Dorsolateral prefrontal cortex (tissue), 122 donors: ENCODE measurements at places on chromosomes 13 and 19.

DNA sequence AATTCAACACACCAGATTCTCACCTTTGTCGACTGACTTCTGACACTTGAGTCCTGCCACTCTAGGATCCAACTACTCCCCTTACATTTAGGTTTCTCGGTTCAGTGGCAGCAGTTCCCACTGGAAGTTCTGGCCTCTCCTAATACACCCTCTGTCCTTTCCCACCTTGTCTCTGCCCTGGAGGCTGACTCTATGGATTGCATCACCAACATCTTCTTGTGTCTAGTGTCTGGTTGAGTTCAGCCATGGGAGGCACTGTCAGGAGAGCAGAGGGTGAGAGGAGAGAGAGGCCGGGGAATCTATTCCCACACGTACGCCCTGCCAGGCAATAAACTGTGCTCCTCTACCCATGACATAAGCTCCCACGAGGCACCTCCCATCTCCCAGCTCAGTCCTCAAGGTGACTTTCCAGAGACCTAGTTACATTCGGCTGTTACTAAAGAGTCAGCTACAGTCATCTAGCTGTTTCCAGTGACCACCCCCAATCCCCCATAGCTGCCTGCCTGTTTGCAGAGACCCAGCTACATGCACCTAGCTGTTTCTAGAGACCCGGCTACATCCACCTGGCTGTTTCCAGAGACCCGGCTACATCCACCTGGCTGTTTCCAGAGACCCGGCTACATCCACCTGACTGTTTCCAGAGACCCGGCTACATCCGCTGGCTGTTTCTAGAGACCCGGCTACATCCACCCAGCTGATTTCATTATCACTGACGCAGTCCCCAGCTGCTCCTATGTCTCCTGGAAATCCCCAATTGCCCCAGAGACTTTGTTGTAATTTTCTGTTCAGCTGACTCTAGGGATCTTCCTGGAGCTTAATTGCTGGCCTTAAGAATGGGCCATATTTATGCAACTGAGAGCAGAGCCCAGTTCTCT is 8.1 kb upstream of the LILRB4 start:
- no peak for DNase-seq

DNA sequence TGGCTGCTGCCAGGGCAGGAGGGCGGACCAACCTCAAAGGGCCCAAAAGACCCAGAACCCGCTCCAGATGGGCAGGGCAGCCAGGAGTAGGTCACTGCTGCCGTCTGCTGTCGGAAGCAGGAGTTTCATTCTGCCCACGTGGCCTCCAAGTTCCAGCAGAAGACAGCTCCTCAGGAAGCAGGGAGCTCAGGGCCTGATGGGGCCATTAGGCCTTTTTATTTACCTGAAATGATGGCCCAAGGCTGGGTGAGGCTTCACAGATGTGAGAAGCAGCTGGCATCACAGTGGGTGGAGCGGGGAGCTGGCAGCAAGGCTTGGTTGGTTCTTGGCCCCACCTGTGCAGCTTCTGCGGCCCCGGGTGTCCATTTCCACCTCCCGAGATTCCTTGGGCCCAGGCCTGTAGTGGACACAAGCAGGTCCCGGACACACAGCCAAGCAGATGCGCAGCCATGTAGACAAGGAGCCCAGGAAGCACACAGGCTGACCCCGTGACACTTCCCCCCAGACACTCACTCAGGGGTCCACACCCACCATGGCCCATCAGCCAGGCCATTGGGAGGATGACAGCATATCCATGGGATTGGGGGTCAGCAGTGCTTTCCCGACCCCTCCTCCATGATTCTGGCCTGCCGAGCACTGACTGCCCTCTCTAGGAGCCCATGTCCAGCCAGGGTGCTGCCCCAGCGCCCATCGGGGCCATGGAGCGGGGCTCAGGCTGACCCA is 26.4 kb downstream of the C13orf46 start:
- peak; percentile 65 for DNase-seq

GRCh38 chr13:77811381-77811780 is 107.2 kb downstream of the EDNRB start:
- DNase-seq = no peak

DNA sequence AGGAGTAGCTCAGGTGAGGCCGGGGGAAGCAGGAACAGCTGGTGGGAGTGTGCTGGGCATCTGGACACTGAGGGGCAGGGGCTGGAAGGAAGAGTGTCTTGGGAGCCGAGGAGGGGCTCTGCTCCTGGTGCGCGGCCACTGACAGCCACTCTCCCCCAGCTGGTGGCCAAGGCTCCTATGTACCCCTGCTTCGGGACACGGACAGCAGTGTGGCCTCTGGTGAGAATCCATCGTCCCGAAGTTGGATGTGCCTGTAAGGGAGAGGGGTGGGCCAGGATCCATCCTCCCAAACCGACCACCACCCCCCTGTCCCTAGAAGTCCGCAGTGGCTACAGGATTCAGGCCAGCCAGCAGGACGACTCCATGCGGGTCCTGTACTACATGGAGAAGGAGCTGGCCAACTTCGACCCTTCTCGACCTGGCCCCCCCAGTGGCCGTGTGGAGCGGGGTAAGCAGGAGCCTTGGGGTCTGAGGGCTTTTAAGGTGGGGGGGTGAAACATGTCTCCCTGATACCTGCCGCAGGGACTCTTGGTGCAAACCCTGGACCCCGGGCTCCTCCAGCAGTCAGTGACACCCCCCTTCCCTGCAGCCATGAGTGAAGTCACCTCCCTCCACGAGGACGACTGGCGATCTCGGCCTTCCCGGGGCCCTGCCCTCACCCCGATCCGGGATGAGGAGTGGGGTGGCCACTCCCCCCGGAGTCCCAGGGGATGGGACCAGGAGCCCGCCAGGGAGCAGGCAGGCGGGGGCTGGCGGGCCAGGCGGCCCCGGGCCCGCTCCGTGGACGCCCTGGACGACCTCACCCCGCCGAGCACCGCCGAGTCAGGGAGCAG is 2.0 kb upstream of the USF2 start:
- peak; percentile 7 for DNase-seq

GRCh38 chr19:56942756-56943155 is 102.2 kb upstream of the PEG3 start:
- DNase-seq = no peak

DNA sequence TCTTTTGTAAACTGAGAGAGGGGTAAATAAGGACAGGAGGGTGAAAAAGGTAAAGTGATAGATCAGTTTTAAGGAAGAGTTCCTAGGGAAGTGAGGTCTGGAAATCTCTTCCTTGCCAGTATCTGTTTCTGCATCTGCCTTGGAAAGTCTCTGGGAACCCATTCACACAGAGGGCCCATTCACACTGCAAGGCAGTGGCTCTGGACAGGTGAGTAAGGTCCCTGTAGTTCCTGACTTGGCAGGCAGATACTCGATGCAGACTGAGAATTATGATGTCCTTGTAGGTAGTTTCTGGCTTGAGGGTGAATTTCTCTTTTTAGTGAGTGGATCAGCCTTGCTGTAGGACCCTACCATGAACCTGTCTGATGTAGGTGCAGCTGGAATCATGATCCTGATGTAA is 293.3 kb downstream of the NALCN start:
- no peak for DNase-seq

GRCh38 chr13:78601124-78601873 is 2.1 kb downstream of the POU4F1 start:
- DNase-seq = no peak

GRCh38 chr13:33227927-33228647 is 57.5 kb downstream of the STARD13 start:
- DNase-seq = no peak

- no peak for DNase-seq
Measured at GRCh38 chr19:47613165-47614020, 4.5 kb downstream of the BICRA start.

GRCh38 chr19:48372904-48373303 is 8.7 kb downstream of the SYNGR4 start:
- no peak for DNase-seq

GRCh38 chr19:18894254-18895037 is 1.5 kb downstream of the CERS1 start:
- DNase-seq = peak; percentile 97

- no peak for DNase-seq
Measured at GRCh38 chr19:38383184-38383583, 4.7 kb downstream of the GGN start.

DNA sequence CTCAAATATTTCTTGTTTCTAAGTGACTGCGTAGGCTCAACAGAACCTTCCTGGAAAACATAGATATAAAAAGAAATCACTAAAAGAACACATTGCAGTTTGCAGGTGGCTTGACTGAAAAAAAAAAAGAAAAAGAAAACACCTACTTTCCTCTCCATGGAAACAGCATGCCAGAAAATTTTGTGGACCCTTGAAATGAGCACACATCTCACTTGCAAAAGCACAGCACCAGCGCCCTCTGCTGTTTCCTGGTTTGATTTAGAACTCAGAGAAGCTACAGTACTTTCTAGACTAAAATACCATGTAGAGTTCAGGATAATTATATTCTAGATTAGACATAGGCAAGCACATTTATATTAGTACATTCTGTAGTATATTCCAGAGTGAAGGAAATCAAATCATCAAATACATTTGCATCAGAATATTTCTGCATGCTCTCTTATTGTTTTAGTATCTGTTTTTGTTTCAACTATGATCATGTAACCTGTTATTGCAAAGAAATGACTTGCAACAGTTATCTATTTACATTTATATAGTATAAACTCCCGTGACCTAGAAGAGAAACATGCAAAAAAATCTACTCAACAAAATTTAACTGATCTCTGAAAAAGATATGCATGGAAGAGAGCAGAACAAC is 22.3 kb upstream of the XPO4 start:
- peak; percentile 94 for DNase-seq

DNA sequence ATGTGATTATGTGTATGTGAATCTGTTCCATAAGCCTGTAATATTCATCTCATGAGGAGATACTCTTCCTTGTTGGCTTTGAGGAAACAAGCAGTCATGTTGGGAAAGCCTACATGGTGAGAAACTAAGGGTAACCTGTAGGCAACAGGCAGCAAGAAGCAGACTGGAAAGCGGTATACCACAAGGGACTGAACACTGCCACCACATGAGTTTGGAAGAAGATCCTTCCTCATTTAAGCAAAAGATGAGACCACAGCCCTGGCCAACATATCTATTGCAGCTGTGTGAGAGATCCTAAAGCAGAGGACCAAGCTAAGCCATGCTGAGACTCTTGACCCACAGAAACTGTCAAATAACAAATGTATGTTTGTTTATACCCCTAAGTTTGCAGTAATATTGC is 134.8 kb downstream of the B3GLCT start:
- DNase-seq = no peak
